ENCODE measurements at places on chromosomes 3 and 15.

GRCh38 chr15:40280260-40281056 lies 2.4 kb downstream of the ANKRD63 start:
- no peak for DNase-seq

DNA sequence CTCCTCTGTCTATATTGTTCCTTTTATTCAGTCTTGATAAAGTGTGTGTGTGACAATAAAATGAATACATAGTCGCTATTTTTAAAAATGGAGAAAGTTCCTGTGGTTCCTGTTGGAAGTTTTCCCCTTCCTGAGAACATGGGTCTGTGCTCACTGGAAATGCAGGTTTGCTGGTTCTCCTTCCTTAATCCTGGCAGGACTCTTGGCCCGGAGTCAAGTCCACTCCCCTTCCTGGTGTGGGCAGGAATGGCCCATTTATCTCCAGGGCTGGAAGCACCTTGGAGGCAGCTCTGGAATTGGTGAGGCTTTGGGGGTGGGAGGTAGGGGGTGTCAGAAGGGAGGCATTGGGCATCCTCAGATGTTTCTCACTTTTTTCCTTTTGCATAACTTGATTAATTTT lies 30.1 kb downstream of the FOXL2 start:
- DNase-seq, result no peak

- DNase-seq, result no peak
Measured at GRCh38 chr15:76426941-76427340, 90.4 kb downstream of the ISL2 start.

- DNase-seq, result no peak
Measured at GRCh38 chr15:78727561-78727960, 83.7 kb downstream of the ADAMTS7 start.
